ENCODE measurements at places on chromosomes 5 and 9.

- DNase-seq = no peak
Measured at GRCh38 chr9:137757139-137757538, 120.4 kb upstream of the CACNA1B start.

DNA sequence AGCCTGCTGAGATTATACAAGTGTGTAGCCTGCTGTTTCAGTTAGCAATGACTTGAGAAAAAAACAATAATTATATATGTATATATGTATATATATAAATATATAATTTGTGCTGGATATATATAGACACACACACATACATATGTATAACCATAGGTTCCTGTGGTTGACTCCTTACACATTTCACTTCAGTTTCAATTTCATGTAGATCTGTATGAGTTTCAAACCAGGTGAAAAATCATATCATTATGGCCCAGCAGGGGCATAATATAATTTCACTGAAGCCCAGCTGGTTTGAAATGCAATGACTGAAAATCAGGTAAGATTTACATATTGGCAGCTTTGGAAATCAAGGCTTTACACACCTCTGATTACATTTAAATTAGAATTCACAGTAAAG, 690.4 kb upstream of the CDH18 start:
- no peak for DNase-seq

GRCh38 chr9:130445268-130445983, 665 bp downstream of the ASS1 start:
- no peak for DNase-seq

- DNase-seq = no peak
Measured at GRCh38 chr9:130741831-130742449, 48.4 kb downstream of the EXOSC2 start.

DNA sequence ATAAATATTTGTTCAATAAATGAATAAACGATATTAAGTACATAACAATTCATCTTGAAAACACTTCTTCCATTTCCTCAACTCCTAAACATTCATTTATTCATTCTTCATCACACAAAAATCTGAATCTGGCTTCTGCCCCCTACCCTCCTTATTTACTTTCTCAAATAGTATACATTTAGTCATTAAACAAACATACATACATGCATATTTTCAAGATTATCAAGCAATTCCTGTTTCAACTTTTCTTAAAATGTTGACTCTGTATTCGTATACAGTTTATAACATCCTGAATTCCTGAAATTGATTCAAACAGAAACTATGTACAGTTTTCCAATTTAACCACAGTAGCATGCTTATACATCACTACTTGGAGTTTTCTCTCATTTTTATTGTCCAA, 129.0 kb downstream of the MUSK start:
- DNase-seq = no peak

DNA sequence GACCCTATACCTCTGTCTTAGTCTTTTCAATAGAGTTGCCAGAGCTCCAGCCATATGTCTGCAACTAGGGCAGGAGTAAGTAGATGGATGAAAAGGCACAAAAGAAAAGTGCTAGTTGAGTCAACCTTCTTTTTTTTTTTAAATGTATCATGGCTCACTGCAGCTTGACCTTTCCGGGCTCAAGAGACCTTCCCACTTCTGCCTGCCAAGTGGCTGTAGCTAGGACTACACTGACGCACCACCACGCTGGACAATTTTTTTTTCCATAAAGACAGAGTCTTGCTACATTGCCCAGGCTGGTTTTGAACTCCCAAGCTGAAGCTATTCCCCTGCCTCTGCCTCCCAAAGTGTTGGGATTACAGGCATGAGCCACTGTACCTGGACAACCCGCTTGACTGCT, 27.3 kb downstream of the FOXE1 start:
- no peak for DNase-seq

DNA sequence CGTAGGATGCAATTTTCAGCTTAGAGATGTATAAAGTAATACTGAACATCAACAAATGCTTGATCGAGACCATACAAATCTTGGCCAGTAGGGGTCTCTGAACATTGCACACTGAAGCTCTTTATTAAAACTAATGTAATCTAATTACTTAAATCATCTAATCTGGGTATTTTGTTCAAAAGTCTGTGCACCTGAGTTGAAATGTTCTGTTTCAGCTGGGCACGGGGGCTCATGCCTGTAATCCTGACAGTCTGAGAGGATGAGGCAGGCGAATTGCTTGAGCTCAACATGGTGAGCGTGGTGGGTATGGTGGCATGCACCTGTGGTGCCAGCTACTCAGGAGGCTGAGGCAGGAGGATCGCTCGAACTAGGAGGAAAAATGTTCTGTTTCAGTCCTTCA, 41.0 kb downstream of the ESM1 start:
- no peak for DNase-seq
